H9 (cell line): ENCODE measurements at places on chromosomes 11 and 22. TPM values are rescaled to one million over a fixed set of nuclear protein-coding genes. Genes with fewer than 3 reads are reported as not detected.
A peak's percentile ranks its signal among the peaks of the same experiment; 100 is the strongest.

DNA sequence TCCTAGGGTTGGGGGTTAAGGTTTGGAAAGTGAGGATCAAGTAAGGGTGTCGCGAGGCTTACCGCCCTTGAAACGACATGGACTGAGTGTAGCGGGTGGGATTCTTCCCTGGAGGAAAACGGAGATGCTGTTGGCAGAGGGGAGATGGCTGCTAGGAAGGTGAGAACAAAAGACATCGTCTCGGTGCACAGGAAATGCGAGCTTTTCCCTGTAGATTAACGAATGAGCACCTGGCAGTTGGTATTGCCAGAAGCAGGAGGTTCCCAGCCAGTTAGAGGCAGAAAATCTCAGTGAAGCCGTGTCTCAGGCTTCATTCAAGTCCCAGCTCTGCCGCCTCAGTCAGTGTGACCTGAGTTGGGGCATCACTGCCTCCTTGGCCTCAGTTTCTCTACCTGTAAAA is 1.4 kb upstream of the LHFPL7 start:
- peak; percentile 49 for DNase-seq

DNA sequence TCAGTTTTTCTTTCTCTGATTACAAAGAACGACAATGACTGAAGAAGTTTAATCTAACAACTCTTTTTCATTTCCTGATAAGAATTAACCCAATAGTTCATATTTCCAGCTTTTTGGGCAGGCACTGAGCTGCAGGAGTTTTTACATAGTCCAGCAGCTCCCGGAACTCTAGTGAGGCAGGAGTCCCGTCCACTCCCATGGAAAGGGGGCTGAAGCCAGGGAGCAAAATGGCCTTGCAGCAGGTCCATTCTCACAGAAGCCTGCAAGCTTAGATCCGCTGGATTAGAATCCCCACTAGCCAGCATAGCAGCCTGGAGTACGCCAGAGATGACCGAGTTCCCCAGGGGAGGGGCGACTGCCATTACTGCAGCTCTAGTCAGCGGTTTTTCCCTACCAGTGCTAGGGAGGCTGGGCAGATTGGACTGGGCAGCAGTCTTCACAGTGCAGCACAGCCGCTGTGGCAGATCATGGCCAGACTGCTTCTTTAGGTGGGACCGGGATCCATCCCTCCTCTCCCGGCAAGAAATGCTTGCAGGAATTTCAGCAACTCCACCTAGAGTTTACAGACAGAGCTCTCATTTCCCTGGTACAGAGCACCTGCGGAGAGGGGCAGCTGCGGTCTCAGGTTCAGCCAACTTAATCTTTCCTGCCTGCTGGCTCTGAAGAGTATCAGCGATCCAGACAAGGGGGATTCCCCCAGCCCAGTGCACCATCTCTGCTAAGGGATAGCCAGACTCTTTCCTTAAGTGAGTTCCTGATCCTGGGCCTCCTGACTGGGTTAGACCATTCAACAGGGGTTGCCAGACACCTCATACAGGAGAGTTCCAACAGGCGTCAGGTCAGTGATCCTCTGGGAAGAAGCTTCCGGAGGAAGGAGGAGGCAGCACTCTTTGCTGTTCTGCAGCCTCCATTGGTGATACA is 742 bp upstream of the CASP4 start:
- DNase-seq = peak; percentile 67

GRCh38 chr11:16744128-16744725 is 5.8 kb downstream of the C11orf58 start:
- no peak for DNase-seq

- DNase-seq = no peak
Measured at GRCh38 chr11:8371516-8371884, 107.8 kb upstream of the LMO1 start.

- DNase-seq = no peak
Measured at GRCh38 chr11:88051396-88051795, 123.8 kb downstream of the RAB38 start.

- no peak for DNase-seq
Measured at GRCh38 chr11:122091835-122092234, 24.2 kb downstream of the BLID start.

GRCh38 chr22:29313126-29313575 is 2.3 kb downstream of the RASL10A start:
- DNase-seq = peak; percentile 92

GRCh38 chr11:26072614-26073153 is 259.2 kb upstream of the ANO3 start:
- DNase-seq = no peak

GRCh38 chr22:39169797-39170466 is 17.5 kb upstream of the CBX7 start:
- DNase-seq = peak; percentile 53

GRCh38 chr22:46969961-46970360 is 207.5 kb downstream of the TBC1D22A start:
- DNase-seq = no peak

DNA sequence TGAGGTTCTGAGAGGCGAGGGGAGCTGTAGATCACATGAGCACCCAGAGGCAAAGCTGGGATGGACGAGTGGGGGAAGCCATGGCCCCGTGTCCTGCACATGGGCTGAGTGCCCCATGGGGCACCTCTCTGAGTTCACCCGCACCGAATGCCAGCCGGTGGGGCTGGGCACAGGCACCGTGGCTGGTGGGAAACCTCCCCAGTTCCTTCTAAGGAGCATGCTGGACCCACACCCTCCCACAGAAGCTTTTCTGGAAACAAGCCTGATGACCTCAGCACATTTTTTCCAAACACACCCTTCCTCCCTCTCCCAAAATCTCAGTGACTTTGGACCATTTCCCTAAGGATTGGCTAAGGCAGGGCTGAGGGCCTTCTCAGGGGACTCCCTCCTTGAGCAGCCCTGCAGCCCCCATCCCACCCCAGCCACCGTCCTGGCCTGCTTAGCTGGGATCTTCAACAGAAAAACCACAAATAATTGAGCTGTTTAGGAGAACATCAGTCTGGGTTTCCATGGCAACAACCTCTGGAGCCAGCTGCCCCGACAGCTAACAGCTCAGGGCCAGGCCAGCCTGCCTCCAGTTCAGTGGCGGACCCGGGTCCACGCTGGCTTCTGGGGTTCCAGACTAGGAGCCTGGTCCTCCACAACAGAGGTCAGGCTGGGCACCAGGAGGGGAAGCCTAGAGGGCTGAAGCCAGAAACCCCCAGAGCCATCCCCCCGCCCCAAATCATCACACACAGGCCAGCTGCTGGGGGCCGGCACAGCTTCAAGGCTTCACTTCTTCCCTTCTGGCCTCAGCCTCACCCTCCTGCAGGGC is 18.1 kb upstream of the LINC01488 start:
- DNase-seq = no peak

- DNase-seq = no peak
Measured at GRCh38 chr11:1785749-1786413, 22.2 kb upstream of the CTSD start.

- DNase-seq = no peak
Measured at GRCh38 chr11:107957109-107957588, 28.9 kb downstream of the RAB39A start.

DNA sequence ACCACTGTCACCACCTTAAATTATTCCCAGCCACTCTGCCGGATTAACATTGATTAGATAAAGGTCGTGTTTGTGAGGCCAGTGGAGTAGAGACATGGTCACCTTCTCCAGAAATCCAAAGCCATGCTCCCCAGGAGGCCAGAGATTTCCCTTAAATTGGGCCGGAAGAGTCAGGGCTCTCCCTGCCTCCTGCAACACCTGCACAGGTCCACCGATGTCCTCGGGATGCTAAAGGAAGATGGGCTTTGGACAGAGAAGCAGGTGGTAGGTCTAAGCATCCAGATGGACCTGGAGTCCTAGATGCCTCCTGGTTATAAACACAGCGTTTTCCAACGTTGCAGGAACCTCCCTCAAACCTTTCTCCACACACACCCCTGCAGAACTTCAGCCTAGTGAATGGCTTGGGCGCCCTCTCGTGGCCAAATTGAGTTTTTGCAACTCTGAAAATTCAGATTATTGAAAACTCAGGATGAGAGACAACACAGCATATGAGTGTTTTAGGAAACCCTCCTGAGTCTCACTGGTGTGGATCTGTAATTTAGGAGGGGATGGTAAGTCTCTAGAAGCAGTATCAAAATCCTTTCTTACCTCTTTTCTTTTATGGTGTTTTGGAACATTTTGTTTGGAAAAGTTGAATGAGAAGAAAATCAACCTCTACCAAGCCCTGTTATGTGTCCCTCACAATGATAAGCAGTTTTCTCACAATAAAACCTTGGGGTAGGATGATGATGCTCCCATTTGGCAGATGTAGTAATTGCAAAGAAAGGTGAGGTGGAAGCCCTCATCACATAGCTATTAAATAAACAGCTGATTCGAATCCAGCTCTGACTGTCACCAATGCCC is 109.6 kb downstream of the RRAS2 start:
- peak; percentile 71 for DNase-seq

DNA sequence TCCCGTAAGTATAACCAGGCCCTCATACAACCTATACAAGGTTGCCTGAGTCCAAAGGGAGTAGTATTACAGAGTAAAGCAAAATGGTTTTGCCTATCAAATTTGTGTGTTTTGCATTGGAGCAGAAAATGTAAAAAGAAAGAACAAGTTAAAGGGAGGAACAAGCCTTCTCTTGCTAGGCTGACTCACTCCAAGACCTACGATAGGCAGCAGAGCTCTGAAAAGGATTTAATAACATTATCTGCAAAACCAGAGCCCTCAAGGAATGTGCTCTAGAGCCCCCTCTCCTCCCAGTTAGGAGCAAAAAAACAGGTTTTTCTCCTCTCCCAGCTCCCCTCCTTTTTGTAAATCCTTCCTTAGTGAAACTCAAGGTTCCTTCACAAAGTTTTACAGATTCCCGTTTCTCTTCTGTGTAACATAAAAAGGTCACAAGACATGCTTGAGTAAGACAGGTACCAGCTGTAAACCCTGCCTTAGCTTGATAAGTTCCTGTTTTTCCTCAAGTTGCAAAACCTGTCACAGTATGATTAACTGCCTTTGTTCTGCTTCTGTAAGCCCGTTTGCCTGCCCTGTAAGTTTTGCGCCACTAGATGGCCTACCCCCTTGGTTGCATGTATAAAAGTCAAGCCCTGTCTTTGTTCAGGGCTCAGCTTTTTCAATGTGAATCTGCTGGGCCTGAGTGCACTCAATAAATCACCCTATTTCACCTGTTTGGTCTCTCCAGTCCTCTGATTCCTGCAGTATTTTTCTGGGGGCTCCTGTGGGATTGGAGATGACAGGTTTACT is 498.2 kb downstream of the KCNA4 start:
- DNase-seq = peak; percentile 47

DNA sequence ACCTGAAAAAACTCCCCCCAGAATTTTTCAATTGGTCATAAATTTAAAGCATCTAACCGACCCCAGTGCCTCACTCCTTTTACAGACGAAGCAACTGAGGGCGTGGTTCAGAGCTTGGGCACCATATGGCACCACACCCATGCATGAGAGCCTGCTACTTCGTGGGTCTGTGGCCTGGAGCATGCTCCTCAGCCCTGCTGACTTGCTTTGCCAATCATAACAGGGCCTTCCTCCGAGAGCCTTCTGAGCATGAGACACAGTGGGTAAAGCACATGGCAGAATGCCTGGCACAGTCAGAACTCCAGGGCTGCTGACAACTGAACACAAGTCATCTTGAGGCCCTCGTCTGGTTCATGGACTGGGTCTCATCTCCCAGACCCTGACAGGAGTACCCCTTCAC is 33.3 kb downstream of the HIRA start:
- DNase-seq = no peak

The FLRT1 gene
- total RNA-seq = 0.24 and 0.31 TPM in 2 replicates

The DERL3 gene
- total RNA-seq = 9.0 and 9.8 TPM in 2 replicates

The ACRV1 gene
- total RNA-seq = not detected in 2 replicates

The MS4A6A gene
- total RNA-seq = not detected in 2 replicates
